Left ventricle myocardium inferior (tissue), 1 donor: ENCODE measurements at places on chromosomes 12 and 14. TPM values are rescaled to one million over a fixed set of nuclear protein-coding genes. Genes with fewer than 3 reads are reported as not detected.

Gene SLCO1C1
- 1.1 TPM for total RNA-seq

Gene GDF3
- 0.19 TPM for total RNA-seq

Gene ACOT6
- not detected for total RNA-seq

Gene KLHDC1
- total RNA-seq, result 10.0 TPM

Gene RIN3
- 13.8 TPM for total RNA-seq

Gene TAS2R19
- total RNA-seq, result 0.38 TPM

Gene GPR162
- total RNA-seq, result 6.5 TPM
